ENCODE measurements at places on chromosomes 7 and 10.

DNA sequence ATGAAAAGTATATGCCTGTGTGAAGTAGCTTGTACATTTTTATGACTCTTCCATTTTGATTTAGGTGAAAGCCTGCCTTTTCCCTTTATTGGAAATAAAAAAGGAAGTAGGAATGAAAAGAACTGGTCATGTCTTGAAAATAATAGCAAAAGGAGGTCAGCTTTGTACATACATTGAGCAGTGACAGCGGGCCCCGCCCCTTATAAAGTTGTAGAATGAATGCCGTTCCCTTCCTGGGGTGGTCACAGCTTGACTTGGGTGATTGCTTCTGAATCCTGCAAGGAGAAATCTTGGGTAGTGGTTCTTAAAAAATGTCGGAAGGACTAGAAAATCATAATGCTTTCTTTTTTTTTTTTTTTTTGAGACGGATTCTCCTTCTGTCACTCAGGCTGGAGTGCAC lies 31.7 kb downstream of the CAMK1D start:
- no peak for DNase-seq

DNA sequence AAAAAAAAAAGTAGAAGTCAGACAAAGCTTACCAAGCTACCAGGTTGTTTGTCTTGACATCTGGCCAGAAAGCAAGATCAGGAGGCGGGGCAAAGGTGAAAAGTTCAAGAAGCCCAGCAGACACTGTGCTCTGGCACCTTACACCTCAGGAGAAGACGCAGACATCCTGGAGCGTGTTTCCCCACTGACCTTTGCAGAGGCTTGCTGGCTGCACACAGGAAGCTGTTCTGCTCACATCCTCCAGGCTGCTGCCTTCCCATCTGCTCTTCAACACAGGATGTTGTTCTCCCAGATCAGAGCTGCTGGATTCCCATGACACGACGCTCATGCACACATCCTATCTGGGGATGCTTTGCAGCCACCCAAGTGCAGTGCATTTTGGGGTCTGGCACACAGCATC lies 174.4 kb upstream of the KIAA1217 start:
- no peak for DNase-seq

- DNase-seq, result no peak
These were observed 1338.7 kb downstream of the REEP3 start for GRCh38 chr10:64859911-64860310.

GRCh38 chr10:72687035-72687434 lies 4.9 kb upstream of the MCU start:
- DNase-seq, result no peak

DNA sequence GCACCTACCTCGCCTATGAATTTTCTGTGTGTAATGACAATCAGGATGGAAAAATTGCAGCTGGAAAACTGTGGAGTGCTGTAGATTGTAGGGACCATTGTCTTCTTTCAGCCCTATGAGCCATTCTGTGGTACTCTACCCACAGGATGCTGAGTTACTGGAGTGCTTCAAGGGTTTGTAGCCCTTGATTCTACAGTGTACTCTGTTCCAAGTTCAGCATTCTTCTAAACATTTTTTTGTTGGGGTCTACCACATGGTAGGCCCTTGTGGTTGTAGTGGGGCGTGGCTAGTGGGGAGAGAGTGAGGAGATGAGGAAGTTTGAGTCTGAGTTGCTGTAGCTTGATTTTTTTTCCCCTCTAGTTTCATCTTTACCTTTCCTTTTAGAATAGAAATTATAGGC lies 33.5 kb downstream of the REEP3 start:
- DNase-seq, result peak; percentile 9

DNA sequence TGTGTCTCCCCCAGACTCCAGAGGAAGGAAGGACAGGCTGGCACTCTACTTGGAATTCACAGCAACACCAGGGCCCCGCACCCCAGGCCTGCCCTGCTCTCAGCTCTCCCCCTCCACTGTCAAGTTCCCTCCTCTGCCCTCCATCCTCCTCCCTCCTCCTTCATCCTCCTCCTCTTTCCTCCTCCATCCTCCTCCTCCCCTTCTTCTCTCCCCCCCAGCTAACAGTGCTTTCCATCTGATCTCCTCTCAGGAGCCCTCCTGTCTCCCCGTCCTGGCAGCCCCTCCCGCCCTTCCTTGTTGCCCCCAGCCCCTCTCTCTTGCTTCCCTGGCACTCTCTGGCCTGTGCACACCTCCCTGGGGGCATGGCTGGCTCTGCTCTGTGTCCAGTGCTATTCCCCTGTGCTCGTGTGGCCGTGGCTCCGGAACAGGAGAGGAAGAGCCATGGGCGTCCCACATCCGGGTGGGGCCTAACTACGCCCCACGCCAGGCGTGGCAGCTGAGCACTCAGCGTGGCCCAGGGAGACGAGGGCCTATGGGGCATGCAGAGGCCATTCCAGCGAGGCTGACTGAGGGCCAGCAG lies 64.2 kb downstream of the PWWP2B start:
- no peak for DNase-seq

- no peak for DNase-seq
These were observed 4.6 kb downstream of the CCDC136 start for GRCh38 chr7:128796327-128796726.

Data from activated CD4-positive, alpha-beta T cell treated with anti-CD3 and anti-CD28 coated beads, Interleukin-2, amount 50 U/mL, for 48 hours (primary cell).